Large intestine (tissue), 12 donors: ENCODE measurements at places on chromosomes 4 and X. TPM values are rescaled to one million over a fixed set of nuclear protein-coding genes. Genes with fewer than 3 reads are reported as not detected.

DNA sequence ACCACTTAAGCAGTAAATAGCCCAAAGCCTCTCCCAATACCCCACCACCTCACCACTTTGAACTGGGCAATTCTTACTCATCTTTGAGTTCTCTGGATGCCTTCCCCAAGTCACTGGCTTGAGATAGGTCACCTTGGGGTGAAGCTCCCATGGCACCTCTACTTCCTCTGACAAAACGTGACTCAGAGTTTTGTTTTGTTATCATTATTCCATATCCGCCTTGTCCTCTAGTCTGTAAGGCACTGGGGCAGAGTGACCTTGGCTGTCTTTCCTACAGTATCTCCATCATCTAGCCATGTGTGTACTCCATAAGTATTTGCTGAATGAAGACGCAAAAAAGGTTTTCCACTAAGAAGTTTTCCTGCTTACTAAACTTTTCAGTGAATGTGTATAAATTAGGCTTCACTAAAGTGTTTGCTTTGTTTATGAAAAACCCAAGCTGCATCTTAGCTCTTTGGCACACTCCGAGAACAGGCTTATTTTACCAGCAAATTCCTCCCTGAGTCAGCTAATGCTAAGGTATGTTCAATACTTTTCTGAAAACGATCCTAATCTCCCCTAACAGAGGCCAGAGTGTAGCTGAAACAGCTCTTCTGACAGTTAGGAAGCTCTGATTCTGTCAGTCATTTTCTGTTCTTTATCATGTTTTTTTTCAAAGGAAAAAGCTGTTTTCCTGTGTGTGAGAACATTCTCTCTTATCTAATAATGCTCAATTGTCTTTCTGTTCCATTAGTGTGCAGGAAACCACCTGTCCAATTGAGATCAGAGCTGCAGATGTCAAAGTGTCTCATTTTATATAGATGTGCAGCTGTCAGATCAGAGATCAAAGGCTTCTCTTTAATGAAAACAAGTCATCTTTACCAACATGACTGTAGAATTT, 30.2 kb upstream of the TSPAN5 start:
- no peak for DNase-seq

DNA sequence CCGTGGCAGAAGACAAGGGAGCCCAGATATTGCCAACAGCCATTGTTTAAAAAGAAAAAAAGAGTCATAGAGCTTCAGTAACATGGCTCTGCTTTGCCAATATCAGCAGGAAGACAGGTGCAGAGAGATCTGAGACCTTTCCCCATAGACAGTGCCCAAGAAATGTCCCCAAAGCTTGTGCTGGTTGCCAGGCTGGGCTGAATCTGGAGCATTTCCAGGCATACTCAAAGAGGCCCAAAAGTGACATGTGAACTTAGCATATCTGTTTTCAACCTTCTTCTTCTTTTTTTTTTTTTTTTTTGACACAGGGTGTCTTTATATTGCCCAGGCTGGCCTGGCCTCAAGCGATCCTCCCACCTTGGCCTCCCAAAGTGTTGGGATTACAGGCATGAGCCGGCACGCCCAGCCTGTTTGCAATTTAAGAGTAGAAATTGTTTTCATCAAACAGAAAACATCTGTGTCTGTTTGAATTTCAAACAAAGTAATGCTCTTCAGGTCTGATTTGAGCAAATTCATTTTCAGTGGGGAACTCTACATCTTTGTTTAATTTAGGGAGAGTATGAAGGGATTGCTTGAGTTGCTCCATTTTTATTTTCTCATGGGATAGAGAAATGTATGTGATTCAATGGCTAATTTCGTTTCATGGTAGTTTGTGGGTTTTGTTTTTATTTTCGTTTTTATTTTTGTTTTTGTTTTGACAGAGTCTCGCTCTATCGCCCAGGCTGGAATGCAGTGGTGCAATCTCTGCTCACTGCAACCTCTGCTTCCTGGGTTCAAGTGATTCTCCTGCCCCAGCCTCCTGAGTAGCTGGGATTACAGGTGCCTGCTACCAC, 56.6 kb upstream of the RBM47 start:
- DNase-seq: no peak

GRCh38 chr4:104394406-104395167, 100.1 kb downstream of the CXXC4 start:
- no peak for DNase-seq

GRCh38 chrX:36640232-36640631, 367.9 kb upstream of the FAM47C start:
- no peak for DNase-seq

DNA sequence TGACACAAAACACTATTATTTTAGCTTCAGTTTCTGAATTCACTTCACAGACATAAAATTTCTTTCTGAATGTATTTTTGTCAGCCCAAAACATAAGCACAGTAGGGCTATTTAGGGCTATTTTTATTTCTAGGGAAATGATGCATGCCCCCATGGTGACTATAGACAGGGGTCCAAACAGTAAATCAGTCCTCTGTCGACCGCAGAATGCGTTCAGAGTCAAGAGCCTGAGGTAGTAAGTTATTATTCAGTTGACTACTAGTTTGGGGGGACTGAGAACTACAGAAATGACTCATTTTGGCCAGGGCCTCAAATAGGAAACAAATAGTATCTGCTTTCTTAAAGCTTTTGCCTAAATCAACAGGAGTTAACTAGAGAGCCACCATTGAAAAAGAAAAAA, 414.4 kb downstream of the AFF2 start:
- DNase-seq: no peak

GRCh38 chr4:10015140-10015753, 6.0 kb downstream of the SLC2A9 start:
- DNase-seq: no peak

- DNase-seq: no peak
These were observed 27.8 kb downstream of the ADD1 start for GRCh38 chr4:2871466-2871865.

GRCh38 chr4:159069922-159070321, 33.0 kb upstream of the RAPGEF2 start:
- no peak for DNase-seq

DNA sequence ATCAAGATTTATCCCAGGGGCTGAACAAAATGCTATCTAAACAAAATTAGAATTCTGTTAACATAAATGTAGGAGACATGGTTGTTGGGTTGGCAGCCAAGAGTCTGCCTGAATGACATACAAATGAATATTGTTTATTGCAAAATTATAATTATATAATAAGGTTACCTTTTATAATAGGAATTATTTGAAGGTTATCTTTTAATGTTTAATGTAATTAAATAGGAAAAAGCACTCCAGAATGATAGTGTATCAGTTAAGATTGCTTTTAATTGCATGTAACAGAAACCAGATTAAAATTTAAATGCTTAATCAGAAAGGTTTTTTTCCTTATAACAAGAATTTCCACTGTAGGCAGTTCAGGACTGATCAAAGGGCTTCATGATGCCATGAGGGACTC, 42.0 kb upstream of the STPG2 start:
- DNase-seq: no peak

DNA sequence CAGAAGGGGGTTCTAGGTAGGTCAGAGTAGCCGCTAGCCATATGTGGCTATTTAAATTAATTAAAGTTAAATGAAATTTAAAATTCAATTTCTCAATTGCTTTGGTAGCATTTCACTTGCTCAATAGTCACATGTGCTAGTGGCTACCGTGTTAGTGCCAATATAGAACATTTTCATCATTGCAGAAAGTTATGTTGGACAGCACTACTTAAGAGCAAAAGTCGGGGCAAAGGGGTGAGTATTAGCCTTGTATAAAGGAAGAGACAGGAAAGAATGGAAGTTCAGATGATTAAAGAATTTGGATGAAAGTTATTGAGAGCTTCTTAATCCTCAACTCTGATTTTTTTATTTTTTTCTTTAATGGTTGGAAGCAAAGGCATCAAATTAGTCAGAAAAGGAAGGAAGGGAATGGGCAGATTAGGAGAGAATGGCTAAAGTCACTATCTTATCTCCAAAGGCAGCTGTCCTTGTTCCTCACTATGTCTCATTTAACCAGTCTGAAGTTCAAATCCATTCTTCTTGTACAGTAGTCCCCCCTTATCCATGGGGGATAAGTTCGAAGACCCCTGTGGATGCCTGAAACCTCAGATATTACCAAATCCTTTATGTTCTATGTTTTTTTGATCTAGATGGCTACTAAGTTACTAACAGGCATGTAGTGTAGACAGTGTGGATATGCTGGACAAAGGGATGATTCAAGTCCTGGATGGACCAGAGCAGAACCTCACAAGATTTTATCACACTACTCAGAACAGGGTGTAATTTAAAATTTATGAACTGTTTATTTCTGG, 22.9 kb downstream of the OCIAD1 start:
- DNase-seq: peak; percentile 8

GRCh38 chr4:108636246-108636645, 14.2 kb upstream of the OSTC start:
- DNase-seq: no peak

GRCh38 chr4:99361268-99361898, 8.8 kb upstream of the ADH1C start:
- DNase-seq: no peak

DNA sequence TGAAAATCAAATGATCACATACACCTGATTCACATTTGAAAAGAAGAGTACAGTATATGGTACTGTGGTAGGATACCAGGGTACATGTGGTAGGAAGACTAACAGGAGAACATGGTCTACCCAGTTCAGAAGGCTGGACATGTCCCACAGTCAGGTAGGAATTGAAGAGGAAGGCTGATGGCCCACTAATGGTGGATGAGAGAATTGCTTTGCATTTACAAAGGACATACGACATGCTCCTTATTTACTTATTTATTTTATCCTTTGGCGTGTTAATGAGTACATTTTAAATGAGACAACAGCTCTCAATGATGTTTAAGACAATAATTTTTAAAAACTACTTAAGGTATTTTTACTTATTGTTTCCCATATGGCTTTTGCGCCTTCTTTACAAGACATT, 106.7 kb upstream of the BMP2K start:
- DNase-seq: no peak

DNA sequence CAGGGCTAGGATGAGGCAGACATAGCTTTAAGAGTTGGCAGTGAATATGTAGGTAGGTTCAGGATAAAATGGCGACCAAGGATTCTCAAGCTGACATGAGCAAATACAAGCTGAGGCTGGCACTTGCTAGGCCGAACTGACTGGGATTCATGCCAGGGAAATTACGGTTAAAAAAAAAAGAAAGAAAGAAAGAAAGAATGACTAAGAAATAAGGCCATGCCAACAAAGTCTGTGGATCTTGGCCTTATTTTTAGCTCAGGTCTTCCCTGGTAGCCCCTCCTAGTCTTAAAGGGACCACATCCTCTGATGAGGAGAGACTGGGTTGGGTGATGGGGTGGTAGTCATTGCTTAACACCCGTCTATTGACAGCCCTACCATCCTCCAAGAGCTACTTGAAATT, 64.4 kb upstream of the KLHL13 start:
- DNase-seq: no peak

GRCh38 chrX:122135070-122135469, 1049.0 kb upstream of the GRIA3 start:
- DNase-seq: no peak

DNA sequence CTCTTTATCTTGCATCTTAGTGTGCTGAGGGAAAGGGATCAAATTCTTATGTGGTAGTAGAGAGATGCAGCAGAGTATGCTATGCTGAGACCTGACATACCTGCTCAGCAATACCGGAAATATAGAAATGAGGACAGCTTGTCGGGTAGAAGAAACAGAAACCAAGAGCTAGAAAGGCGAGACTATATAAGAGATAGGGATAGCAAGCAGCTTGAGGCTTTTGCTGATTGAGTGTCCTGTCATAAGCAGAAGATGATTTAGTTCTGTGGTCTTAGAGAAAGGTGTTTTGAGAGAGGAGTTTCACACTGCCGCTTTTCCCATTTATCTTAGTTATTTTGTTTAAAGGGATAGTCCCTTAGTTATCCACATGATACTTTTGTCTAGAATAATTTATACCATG, 31.7 kb downstream of the USP9X start:
- DNase-seq: no peak

DNA sequence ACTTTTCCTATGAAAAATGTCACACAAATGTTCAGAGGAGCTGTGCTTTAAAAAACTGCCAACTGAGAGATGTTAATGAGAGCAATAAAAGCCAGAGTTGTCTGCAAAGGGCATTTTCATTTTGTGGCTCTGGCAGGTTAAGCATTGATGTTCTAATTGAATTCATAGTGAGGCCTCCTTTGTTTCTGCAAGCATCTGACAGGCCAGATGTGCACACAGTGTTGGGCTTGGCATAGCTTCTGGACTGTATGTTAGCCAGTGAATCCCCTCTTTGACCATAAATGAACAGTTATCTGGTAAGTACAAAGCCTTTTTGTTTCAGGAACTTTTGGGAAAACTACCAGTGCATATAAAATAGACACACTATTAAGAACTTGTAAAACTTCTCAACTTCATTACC, 81.9 kb downstream of the JADE3 start:
- no peak for DNase-seq

DNA sequence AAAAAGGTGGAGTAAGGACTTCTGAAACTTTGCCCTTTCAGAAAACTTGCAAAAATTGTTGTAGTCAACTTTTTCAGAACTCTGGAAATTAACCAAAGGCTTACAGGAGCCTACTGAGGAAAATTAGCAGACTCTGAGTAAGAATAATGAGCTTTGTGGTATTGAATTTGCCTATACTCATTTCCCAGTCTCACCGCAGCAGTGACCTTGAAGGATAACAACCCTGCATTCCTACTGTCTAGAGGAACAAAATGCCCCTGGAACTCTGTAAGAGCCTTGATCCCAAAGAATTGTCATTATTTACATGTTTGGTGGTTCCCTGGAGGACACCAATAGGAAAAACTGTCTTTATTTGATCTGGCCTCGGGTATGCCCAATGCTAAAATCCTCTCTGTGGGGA, 57.9 kb downstream of the MND1 start:
- no peak for DNase-seq

- peak; percentile 6 for DNase-seq
These were observed 157.7 kb upstream of the STS start for GRCh38 chrX:6989858-6990257.

- no peak for DNase-seq
These were observed 18.9 kb upstream of the USP9X start for GRCh38 chrX:41066391-41066790.

GRCh38 chr4:19158107-19158809, 1093.4 kb upstream of the SLIT2 start:
- DNase-seq: no peak

DNA sequence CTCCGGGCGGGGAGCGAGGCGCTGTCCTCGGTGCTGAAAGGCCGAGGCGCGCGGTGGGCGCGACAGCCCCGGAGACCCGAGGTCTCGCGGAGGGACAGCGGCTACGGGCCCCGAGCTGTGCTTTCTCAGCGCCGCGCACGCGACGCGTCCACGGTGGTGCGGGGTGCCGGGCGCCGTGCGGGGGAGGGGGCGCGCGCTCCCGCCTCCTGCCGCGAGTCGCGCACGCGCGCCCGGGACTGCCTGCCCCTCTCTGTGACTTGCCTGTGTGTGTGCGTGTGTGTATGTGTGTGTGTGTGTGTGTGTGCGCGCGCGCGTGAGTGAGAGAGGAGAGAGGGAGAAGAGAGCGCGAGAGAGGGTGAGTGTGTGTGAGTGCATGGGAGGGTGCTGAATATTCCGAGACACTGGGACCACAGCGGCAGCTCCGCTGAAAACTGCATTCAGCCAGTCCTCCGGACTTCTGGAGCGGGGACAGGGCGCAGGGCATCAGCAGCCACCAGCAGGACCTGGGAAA, at the start of gene GRIA2:
Gene GRIA2 (plus strand): TSS at position 358 of the 511 bp plus-strand sequence. CDS start 315 bp downstream, outside the sequence.
- peak; percentile 45 for DNase-seq

Gene ALPK1
- 25.5 TPM for polyA plus RNA-seq

Gene BST1
- 52.7 TPM for polyA plus RNA-seq

Gene IQSEC2
- 19.3 TPM for polyA plus RNA-seq

Gene PLP1
- 32.0 TPM for polyA plus RNA-seq

Gene SH3D19
- 68.5 TPM for polyA plus RNA-seq

Gene POU3F4
- polyA plus RNA-seq: not detected

Gene PDHA1
- polyA plus RNA-seq: 166 TPM

Gene C4orf46
- 10.4 TPM for polyA plus RNA-seq

Gene TMSB15B
- 10.3 TPM for polyA plus RNA-seq

Gene MND1
- polyA plus RNA-seq: 6.8 TPM

Gene CPEB2
- 18.3 TPM for polyA plus RNA-seq

Gene GABRG1
- polyA plus RNA-seq: 0.03 TPM
